Frontal cortex (tissue), 4 donors: ENCODE measurements at places on chromosomes 12 and 14.

GRCh38 chr12:113171543-113171942 lies 13.7 kb downstream of the DDX54 start:
- DNase-seq = no peak

- no peak for DNase-seq
Measured at GRCh38 chr14:20732979-20733635, 12.6 kb upstream of the EDDM3A start.

GRCh38 chr12:123952037-123952436 lies 20.6 kb downstream of the CCDC92 start:
- DNase-seq = no peak

DNA sequence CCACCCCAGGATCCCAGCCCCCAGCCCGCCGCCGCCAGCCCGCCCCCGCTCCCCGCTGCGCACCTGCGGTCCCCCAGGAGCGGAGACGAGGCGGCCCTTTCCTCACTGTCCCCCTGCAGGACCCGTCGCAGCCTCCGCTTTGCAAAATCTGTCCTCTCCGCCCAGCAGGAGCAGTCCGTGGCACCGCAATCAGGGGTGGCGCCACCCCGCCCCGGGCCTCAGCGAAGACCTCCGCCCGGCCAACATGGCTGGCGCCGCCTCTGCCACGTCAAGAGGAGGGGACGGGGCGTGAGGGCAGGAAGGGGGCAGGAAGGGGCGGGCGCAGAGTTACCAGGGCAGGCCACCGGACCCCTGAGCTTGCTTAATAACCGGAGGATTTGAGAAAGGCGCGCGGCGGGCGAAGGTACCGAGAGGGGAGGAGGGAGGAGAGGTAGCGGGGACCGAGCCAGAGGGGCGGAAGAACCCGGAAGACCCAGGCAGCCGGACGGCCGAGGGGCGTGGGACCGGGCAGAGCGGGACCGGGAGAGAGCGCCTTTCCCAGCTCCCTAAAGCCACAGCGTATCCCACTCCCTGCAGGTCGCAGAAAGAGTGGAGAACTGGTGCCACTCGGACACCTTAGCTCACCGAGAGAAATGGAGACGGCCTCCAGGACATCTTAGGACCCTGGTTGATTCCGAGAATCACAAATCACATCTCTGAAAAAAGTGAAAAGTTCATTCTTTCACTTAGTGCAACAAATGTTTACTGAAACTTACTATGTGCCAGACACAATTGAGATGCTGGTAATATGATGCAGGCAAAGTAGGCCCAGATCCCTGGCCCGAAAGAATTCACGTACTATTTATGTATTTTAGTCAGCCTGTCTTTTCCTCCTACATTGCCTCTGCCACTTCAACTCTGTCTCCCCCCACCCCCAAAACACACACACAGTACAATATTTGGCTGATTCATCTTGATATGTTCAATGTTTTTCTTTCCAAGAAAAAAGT lies at the start of gene SEC23A:
SEC23A (minus strand) TSS at position 267 of the 989 bp plus-strand sequence. CDS start 7,117 bp downstream, outside the sequence.
- peak; percentile 78 for DNase-seq
